ENCODE measurements at places on chromosomes 3 and 15.

- DNase-seq: no peak
Measured at GRCh38 chr3:48215876-48216275, 7.4 kb upstream of the CAMP start.

DNA sequence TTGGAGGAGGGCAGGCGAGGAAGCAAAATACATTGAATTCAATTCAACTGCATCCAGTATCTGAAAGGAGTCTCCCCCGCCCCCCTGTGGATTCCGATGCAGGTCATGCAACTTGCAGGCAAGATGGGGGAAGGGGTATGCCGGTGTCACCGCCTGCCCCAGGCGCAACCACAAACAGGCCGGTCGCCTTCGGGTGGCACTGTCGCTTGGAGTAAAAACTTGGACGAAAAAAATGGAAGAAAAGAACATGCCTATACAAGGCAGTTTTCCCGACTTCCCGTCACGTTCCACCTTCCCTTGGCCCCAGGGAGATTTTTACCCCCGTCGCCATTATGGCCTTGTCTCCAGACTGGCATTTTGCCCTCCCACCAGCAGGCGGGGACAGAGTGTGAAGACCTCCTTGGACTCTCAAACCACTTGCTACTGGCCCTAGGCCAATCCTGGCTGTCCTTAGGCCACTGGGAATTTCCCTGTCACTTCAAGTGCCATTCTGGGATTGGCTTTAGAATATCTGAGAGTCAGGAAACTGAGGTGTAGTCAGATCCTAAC, 1.6 kb upstream of the NTRK3 start:
- no peak for DNase-seq

GRCh38 chr3:30810625-30811024, 83.8 kb downstream of the GADL1 start:
- no peak for DNase-seq

DNA sequence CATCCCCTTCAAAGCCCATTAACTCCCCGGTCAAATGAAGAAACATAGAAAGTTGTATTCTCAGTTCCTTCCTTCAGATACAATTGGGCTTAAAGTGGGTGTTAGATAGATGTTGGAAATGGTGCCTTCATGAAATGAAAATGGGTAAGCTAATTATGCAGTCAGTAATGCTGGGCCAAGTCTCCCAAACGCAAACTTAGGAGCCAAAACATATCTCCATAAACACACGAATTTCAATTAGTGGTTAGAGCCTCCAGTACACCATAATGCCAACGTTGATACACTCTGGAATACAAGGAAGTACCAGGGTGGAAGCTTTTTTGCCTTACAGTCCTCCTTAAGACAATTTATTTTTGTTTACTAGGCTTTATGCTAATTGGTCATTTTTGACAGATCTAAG, 1059.0 kb downstream of the TUSC7 start:
- no peak for DNase-seq

GRCh38 chr3:51686056-51686455, 15.0 kb downstream of the TEX264 start:
- DNase-seq: no peak

GRCh38 chr3:9384141-9384828, 13.1 kb upstream of the SETD5 start:
- DNase-seq: peak; percentile 72

GRCh38 chr3:181298421-181298820, 308.9 kb upstream of the DNAJC19 start:
- no peak for DNase-seq

- no peak for DNase-seq
Measured at GRCh38 chr15:91133511-91133910, 33.5 kb downstream of the SV2B start.

GRCh38 chr3:99620077-99620767, 18.2 kb upstream of the COL8A1 start:
- no peak for DNase-seq

- no peak for DNase-seq
Measured at GRCh38 chr3:127209840-127210653, 17.1 kb downstream of the PRR23E start.

- DNase-seq: peak; percentile 40
Measured at GRCh38 chr15:45549541-45550220, 27.1 kb upstream of the SLC30A4 start.

DNA sequence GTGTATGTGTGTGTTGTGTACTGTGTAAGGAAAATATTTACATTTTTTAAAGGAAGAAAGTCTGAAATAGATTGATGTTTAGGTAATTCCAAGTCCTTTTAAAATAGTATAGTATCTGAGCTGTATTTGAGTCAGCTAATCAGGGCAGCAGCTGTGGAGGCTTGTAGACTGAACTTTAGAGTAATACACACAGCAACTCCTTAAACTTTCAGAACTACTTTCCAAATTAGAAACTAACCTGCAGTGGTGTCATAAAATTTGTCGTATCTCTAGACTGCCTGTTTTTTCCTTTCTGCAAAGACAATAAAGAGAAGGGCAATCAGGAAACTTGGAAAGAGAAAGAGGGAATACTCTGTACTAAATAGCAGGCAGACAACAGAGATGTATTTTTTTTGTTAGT, 391.0 kb upstream of the AZI2 start:
- no peak for DNase-seq

DNA sequence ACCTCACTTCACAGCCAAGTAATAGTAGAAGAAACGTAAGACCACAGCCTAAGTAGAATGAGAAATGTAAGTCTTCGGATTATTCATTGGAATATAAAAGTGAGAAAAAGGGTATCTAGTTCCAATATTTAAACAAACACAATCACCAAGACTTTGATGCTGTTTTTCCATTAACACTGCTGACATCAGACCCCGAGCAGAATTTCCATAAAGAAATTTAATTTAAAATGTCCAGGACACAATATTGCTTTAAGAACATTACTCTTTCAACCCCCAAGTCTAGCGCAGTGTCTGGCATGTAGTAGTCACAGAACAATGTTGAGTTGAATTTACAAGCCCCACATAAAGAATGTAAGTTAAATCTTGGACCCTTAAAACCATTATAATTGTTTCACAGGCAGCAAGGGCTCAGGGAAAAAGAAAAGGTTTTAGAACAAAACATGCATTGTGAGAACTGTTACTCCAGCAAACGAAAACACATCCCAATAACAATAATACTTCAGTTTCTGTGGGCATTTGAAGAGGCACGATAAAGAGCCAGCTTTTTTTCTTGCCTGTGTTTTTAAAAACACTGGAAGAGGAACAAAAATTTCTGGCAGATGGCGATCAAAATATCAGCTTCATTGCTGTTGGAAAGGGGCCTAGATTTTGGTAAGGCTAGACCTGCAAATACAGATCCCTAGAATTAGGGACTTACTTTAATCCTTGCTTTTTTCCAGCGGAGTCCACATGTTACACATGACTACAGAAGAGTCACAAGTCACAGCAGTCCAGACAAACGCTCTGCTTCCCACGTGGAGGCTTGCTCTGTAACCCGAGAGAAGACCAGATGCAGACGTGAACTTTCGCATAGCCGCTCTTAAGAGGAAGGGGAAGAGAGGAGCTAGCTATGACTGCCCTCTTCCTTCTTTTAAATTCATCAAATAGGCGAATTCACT, 77.9 kb upstream of the IGSF10 start:
- peak; percentile 67 for DNase-seq

DNA sequence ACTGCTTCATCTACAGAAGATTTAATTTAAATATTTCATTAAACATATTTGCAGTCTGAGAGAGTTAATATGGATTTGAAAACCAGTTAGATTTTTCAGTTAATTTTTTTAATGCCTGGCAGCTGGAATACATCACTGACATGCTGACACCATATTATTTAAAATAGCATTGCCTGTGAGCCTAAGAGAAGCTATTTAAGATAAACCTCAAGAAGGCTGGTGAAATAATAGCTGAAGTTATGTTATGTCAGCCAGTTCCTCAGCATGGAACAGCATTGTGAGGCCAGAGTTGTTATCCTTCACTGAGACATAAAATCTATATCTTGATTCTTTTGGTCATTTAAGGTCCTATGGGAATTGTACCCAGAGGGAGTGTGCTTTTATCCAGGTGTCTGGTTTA, 705.2 kb downstream of the NAALADL2 start:
- DNase-seq: no peak

GRCh38 chr3:10292505-10293419, at the start of gene GHRL:
Gene GHRL (minus strand): TSS chr3:10292947. CDS start chr3:10290180, 2,767 bp downstream.
- DNase-seq: no peak

DNA sequence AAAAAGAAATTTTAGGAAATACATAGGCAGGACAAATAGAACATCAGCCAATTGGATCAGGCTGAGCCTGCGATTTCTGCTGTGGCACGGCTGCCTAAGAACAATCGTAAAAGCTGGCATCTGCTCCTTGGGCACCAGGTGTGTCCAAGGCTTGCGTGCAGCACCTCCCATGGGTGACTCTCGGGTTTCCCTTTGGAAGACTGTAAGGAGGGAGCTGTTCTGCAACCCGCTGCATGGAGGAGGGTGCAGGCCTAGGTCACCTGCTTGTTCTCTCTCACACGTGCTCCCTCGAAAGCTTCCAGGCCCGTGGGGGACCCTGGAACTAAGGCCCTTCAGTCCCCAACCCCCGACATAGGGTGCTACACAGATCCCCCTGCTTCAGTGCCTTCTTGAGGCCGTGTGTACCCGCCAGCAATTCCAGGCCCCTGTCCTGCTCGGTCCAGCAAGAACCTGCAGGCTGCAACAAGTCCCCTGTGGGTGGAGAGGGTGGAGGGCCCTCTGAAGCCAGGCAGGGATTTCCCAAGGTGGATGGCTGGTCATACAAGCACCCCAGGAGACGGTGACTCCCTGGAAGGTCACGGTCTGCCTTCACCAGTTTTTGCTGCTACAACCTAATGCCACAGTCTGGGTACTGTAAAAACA, 3.4 kb downstream of the GP9 start:
- no peak for DNase-seq

DNA sequence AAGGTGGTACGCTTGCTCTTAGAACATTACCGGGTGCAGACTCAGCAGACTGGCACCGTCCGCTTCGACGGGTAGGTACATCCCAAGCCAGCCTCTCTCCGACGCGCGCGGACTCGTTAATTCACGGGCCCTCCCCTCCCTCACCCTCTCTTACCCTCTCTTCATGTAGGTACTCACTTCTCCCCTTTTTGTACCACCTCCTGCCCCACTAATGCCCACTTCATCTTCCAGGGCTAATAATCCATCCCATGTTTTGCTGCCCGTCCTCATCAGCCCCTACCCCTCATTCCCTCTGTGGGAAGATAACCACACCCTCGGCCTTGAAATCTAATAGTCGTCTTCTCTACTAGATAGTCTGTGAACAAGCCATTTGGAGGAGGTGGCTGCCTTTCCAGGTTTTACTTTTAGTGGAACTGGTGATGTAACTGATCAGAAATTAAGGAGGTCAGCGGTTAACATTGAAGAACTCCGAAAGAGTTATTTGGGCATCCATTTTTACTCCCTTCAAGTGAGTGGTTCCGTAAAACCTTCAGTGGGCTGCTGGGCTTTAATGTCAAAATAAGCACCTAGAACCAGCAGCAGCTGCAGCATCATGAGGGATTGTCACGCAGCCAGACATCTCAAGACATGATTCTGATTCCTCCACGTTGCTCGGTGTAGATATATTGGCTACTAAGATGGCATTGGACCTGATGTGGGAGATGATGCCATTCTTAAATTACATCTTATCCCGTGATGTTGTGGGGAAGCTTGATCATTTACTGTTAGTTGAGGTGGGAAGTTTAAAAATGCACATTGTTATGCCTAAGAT, 1.3 kb downstream of the FEM1B start:
- peak; percentile 40 for DNase-seq

- DNase-seq: peak; percentile 57
Measured at GRCh38 chr3:148021381-148021780, 612.2 kb downstream of the ZIC1 start.

- DNase-seq: no peak
Measured at GRCh38 chr15:56910801-56911200, 7.6 kb upstream of the TCF12 start.

- DNase-seq: no peak
Measured at GRCh38 chr15:56832125-56832524, 86.3 kb upstream of the TCF12 start.

GRCh38 chr3:182837855-182838454, 44.7 kb downstream of the ATP11B start:
- DNase-seq: peak; percentile 54

GRCh38 chr3:86245360-86245759, 745.6 kb downstream of the VGLL3 start:
- peak; percentile 1 for DNase-seq

DNA sequence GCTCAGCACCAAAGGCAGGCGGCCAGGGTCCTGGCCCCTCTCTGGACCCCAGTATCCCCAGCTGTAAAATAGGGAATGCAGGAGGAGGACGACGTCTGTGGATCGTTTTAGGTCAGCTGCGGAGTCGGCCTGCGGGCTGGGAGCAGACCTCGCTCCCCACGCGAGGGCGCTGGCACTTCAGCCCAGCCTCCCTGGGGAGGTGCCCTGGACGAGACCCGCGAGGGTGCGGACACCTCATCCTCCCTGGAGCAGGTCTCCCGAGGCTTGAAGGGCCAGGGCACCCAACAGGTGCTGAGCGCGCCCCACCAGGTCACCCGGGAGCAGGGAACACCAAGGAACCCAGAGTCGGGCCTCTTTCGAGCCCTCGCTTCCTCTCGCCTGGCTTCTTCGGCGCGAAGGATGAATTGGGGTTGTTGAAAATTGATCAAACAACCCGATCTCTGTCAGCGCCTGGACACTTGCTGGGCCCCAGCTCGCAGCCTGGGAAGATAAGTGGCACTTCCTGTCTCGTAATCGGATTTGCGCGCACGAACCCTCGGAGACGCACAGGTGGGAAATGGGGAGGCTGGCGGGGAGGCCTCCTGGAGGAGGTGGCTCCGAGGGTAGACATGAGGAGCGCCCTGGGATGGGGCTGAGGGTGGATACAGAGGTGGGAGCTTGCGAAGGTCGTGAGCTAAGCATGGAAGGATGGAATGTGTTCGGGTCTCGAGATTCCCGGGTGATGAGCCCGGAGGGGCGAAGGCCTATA, 588 bp upstream of the VIPR1 start:
- DNase-seq: peak; percentile 32

- DNase-seq: no peak
Measured at GRCh38 chr15:84750583-84751092, 2.2 kb downstream of the ZNF592 start.

- peak; percentile 39 for DNase-seq
Measured at GRCh38 chr3:175163686-175164085, 304.6 kb downstream of the NAALADL2 start.

- DNase-seq: no peak
Measured at GRCh38 chr3:19547665-19548464, 386.2 kb downstream of the EFHB start.

GRCh38 chr3:113521981-113522380, 7.0 kb upstream of the SPICE1 start:
- no peak for DNase-seq
